ENCODE measurements at places on chromosomes 5 and 9.

DNA sequence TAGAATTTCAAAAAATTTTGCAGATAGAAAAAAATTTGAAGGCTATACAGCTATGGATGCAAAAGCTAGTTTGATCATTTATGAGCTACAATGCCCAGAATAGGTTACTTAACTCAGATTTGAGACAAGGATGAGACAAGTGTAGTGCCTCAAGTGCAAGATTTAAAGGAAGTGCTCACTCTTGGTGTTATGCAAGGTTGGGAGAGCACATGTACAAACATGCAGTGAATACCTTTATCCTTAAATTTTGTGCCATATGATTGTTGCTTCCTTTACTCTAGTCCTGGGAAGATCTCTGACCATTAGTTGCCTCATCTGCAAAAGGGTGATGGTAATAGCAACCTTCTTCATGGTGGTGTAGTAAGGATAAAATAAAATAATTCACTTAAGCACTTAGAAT, 31.7 kb upstream of the PPP2R2B start:
- no peak for DNase-seq

GRCh38 chr9:87512311-87512710, 14.6 kb downstream of the DAPK1 start:
- no peak for DNase-seq

DNA sequence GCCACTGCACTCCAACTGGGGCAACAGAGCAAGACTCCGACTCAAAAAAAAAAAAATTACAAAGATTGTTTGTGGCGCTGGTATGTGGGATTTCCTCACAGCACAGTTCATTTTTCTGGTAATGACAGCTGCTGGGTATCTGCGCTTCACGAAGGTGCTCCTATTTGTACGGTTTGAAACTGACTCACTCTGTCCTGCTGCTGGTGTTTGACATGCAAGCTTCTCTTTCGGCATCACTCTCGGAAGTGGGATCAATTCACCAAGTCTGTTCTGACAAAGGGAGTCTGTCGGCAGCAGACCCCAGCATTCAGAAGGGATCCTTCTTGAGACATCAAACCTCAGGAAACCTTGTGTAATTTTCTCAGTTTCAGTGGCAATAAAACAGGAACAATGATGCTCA, 26.3 kb downstream of the MAML1 start:
- no peak for DNase-seq

DNA sequence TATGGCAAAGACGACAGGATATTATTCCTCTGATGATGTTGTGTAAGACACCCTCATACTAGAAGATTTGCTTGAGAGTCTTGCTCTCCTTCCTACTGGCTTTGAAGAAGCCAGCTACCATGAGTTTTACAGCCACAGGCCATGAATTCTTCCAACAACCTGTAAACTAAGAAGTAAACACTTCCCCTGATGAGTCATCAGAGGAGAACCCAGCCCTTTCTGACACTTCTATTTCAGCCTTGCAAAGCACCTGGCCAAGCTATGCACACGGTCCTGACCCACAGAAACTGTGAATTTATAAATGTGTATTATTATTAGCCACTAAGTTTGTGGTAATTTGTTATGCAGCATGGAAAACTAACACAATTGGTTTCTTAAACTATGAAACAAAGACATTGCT, 288.8 kb upstream of the ADAMTSL1 start:
- no peak for DNase-seq

DNA sequence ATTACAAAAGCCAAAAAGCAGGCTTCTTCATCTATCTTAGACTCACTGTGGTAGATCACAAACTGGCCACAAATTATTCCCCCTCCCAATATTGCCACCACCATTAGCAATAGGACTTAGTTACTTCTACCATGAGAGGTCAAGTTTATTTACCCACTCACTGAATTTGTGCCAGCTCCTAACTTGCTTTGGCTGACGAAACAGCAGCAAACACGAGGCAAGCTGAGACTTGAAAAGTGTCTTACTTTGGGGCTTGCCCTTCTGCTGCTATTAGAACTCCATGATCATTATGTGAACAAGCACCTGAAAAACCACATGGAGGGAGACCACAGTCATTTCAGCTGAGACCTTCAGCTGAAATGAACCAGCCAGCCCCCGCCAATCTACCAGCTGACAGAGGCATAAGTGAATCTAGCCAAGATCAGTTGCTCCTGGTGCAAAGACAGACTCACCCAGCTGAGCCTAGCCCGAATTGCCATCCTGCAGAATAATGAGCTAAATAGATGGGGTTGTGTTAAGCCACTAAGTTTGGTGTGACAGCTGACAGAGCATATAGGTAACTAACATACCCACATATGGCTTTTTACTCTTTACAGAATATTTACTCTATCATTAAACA, 5.7 kb downstream of the WDR41 start:
- DNase-seq, result no peak

DNA sequence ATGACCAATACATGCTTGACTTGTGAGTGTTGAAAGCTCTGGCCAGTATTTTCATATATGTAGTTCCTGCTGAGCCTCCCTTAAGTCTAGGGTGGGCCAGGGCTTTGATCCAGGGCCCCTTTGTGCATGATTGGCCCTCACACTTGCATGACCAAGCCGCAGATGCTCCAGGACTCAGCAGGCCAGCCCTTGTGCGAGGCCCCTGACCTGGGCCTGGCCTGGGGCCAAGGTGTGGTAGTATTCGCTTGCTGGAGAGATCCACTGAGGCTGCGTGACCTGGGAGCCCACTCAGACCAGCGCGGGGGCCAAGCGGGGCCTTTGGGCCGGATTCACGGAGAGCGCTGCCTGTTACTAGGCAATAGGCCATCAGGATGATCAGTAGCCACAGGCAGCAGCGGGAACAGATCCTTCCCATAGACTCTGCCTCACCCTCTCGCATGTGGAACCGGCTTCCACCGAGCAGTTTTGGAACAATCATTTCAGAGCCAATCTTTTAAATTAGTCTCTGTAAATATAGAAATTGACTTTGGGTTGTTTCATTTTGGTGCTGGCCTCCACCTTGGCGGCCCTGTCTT, 79.0 kb upstream of the PTCH1 start:
- no peak for DNase-seq

GRCh38 chr9:13163946-13164345, 115.5 kb downstream of the MPDZ start:
- DNase-seq, result no peak

DNA sequence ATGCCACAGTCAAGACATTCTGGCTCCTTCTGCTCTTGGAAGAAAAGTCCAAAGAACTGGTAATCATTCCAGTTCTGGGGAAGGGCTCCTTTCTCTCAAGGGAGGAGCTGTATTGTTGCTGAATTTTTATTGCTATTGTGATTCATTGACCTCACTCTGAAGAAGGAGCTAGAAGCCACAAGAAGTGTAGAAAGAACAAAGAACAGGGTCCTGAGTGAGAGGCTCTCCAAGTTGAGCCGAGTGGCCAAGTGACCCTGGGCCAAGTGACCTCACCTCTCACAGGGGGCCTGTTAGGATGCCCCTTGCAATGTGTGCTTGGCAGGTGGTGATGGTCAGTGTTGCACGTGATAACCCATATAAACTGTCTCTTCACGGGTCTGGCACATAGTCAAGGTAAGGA, 173.3 kb downstream of the FGF18 start:
- no peak for DNase-seq

DNA sequence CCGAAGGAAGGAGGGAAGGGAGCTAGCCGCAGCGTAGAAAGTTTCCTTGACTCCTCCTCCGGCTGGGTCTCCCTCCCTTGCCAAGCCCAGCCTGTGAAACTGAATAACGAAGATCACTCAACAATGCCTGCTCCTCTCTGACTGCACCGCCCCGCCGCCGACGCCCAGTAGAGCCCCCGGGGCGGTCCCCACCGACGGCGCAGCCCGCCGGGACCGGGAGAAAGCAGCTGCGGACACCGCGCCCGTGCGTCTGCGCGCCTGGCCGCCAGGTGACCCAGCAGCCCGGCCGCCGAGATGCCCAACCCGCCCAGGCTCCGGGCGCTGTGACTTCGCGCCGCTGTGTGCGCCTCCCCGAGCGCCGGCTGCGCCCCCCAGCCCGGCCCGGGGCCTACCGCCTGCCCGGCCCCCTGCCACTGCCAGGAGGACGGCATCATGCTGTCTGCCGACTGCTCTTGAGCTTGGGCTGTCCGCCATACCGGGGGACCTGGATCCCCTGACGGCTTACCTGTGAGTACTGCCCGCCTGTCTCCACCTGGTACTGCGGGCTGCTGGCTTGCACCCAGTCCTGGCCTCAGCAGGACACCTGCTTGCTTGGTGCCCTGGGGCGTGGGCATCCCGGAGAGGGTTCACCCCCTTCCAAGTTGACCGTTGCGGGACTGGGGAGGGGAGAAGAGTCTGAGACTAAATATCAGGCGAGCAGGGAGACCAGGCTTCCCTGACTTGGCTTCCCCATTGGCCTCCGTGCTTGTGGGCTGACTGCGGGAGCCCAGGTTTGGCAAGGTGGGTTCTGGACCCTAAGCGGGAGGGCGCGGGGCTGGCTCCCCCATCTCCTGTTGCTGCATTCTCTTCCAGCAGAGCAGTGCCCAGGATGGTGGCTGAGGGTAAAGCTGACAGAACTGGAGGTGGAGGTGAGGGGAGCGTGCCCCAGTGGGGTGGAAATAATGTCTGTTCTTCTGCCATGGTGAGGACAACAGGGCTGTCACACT, 26.2 kb upstream of the SPTLC1 start:
- no peak for DNase-seq

DNA sequence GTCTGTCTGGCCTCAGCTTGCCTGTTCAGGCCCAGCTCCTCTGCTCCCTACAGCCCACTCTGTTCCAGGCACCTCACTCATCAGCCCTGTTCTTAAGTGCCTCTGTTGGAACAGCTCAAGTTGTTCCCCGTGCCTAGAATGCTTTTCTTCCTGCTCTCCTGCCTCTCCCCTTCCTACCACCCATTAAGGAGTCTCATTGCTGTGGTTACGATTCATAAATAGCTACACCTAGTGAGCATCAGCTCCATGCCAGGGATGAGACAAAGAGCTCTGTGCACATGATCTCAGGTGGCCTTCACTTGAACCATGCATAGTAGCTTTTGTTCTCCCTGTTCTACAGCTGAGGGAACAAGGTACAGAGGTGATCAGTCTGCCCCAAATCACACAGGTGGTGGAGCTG, 54.3 kb downstream of the PSD2 start:
- no peak for DNase-seq

Measured in activated naive CD8-positive, alpha-beta T cell treated with anti-CD3 and anti-CD28 coated beads, Interleukin-2, amount 50 U/mL, for 16 hours (primary cell).